ENCODE measurements at places on chromosomes 3 and 15.

DNA sequence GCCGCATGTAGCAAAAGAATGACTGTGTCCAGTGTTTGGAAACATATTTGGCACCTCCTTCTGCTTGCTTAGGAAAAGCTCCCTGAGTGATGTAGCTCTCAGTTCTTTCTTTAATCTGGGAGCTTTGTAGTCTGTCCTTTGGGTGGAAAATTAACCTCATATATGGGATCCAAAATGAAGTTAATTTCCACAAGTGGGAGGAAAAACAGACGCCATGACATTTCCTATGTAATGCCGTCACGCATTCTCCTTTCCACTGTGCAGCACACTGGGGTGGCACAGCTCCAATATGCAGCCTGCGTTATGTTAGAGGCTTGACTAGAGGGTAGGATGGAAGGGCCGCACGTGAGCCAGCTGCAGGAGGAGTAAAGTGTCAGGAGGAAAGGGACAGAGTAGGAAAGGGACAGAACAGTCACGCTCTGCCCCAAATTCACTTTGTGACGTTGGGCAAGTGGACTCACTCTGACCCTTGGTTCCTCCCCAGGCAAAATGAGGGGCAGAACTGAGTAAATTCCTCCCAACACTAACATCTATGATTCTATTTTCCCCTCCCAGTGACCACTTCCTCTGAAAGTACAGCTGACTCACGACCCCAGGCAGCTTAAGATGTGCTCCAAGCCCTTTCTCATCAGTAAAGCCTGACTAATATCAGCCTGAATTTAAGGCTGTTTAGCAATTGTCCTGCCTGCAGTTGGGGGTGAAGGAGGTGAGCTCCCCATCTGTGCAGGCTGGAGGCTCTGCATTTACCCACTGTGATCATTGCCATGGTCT, 176.5 kb upstream of the PFN2 start:
- no peak for DNase-seq

DNA sequence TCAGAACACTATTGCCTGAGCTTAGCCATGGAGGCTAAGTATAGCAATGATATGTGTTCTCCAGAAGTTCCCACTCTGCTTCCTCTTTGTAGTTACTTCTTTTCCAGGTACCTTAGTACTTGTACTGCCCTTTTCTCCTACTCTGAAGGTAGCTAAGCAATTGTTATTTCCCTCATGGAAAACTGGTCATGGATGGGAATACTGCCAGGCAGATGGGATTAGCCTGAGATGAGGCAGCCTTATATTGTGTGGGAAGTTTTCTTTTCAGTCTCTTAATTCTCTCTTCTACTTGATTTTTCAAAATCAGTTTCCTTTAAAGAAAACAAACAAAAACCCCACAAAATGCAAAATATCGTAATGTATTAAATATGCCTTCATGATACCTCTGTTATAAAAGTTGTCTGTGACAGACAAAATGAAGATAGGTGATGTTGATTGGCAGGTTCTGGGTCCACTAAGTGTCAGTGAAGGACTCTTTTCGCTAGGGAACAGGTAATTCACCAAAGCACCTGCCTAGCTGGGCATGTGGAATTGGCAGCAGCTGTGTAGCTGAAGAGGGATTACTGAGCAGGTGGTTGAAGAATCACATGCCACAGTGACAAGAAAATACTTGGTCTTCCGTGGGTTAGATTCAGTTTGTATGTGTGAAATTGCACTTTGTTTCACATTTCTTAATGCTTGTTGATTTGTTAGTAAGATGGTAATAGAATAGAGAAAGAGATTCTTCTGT, 4.1 kb downstream of the ZNF609 start:
- DNase-seq = no peak

DNA sequence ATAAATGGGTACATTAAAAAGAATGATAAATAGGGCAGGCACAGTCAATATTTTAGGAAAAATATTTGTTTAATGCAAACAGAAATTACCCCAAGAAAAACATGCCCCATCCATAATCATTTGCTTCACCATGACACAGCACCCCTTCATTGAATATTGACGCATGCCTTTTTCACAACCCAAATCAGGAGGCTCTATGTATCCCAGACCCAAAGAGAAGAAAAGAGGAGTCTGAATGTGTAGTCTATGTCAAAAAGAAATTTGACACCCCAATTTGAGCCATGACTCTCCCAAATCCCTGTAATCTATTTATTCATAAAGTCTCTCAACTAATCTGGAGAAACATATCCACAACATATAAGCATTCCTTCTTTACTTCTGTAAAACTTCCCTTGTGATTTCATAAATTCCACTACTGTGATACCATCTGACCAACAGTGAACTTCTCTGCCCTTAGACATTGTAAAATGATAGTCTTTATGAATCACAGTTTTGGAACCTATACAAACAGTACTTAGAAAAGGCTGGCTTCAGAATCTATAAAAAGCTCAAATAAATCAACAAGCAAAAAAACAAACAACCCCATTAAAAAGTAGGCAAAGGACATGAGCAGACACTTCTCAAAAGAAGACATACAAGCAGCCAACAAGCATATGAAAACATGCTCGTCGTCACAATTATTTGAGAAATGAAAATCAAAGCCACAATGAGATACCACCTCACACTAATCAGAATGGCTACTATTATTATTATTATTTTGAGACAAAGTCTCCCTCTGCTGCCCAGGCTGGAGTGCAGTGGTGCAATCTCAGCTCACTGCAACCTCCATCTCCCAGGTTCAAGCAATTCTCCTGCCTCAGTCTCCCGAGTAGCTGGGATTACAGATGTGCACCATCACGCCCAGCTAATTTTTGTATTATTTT, 53.4 kb upstream of the XRN1 start:
- no peak for DNase-seq

GRCh38 chr15:73318463-73319351, 50.1 kb downstream of the HCN4 start:
- no peak for DNase-seq

DNA sequence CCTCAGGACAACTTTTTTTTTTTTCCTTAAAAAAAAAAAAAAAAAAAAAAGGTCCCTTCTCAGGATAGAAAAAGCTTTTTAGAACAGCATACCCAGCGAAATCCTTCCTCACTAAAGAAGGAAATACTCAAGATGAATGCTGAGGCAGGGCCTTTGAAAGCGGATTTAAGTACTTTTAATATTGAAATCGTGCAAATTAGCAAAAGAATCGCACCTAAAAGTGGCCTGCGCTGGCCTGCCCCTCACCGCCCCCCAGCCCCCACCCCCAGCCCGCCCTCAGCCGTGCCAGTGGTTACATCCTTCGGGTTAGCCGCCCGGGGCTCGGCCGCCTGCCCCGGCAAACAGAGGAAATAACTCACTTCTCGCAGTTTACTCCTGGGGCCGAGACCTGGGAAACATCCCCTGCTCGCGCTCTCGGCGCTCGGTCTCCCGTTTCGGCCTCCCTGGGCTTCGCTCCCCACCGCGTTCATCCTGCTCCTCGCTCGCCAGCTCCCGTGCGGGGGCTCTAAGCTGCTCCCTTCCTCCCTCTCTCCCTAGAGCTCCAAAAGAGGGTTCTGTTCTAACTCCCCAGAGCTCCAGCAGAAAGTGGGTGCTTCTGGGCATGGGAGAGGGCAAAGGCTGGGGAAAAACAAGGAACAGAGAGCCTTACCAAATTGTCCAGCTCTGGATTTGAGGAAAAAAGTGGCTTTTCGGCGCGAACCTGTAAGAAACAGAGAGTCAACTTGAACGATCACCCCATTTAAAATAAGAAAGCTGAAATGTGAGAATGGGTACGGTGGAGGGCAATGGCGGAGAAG, 5.2 kb downstream of the MEIS2 start:
- DNase-seq = no peak

- no peak for DNase-seq
These were observed 33.8 kb upstream of the ACP3 start for GRCh38 chr3:132283440-132283839.

DNA sequence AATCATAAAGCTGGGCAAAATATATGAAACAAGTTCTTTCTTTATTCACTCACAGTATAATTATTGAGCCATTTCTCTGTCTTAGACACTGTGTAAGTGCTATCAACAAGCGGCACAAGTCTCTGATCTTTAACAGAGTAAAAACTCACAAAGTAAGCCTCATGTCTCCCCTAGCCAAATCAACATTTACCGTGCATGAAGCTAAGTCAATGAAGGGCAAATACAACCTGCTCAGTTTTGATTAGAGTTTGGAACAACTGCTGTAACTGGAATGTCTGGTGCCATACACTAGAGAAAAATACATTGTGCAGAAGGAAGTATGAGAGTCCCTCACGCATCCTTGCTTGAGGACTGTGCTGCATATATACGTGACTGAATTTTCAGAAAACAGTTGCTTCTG, 291.0 kb upstream of the EPHA3 start:
- no peak for DNase-seq

- no peak for DNase-seq
These were observed 13.2 kb upstream of the ZBTB20 start for GRCh38 chr3:115160295-115160694.

DNA sequence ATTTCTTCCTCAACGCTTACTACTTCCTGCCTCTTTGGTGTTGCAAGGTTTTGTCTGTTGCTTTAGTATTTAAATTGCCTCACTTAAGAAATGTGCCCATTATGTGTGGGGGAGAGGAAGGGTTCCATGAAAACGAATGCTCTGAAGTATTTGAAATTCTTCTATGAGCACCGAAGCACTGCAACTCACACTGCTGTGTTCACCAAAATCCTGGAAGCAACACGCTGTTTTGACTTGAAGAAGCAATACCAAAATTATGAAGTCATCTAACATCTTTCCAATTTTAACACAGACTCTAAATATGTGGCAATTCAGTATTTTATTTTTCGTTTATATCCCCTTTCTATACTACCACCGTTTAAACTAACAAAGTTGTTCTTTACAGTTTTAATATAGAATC, 101.5 kb downstream of the RBMS3 start:
- no peak for DNase-seq

- DNase-seq = no peak
These were observed 53.9 kb upstream of the SSR3 start for GRCh38 chr3:156608601-156609514.

Measured in HuH-7.5 (cell line).